ENCODE measurements at places on chromosomes 12 and 14.

- no peak for DNase-seq
Measured at GRCh38 chr14:68051146-68051545, 231.6 kb downstream of the RAD51B start.

- DNase-seq: no peak
Measured at GRCh38 chr12:91256411-91256810, 73.8 kb upstream of the DCN start.

- DNase-seq: no peak
Measured at GRCh38 chr14:103427485-103428443, 42.5 kb downstream of the MARK3 start.

DNA sequence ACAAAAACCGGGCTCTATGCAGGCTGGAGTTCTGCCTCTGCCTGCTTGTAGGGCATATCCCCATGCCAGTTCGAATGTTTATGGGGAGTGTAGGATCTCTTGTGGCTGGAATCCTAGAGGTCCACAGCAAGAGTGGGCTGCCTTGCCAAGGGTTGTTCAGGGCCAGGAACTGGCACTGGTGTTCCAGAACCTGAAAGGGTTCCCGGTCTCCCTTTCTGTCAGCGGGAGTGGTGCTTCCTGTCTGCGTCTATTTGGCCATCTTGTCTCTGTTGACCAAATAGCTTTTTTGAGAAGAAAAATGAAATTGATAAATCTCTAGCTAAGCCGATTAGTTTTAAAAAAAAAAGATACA lies 17.8 kb downstream of the OLR1 start:
- no peak for DNase-seq

DNA sequence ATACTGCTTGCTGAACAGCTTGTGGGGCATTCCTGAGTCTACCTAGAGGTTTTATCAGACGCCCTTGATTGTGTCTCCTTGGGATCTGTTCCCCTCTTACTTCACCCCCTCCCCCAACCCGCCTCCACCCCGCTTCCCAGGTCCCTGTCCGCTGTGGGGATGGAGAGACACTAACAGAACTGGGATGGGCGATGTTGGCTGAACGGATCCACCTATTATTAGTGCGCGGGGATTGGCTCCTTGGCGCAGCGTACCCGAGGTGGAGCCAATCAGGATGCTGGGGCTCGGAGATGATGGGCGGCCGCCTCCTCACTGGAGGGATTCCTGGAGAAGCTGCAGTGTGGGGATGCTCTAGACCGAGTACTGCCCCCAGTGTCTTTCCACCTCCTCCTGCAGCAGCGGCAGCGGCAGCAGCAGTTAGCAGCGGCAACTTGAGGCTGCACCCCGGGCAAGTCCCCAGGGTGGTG lies at the start of gene SYT1:
Gene SYT1 (plus strand): TSS at position 372 of the 467 bp plus-strand sequence.
- DNase-seq: peak; percentile 87

All from NCI-H1694 treated with DMSO at 0.1 percent for 48 hours (cell line).